ENCODE measurements at places on chromosomes 1 and 21.
A peak's percentile ranks its signal among the peaks of the same experiment; 100 is the strongest.

- no peak for DNase-seq
These were observed 42.9 kb downstream of the SLX9 start for GRCh38 chr21:44982558-44983250.

GRCh38 chr21:45642122-45642813 is 1.3 kb upstream of the PCBP3 start:
- DNase-seq: no peak

DNA sequence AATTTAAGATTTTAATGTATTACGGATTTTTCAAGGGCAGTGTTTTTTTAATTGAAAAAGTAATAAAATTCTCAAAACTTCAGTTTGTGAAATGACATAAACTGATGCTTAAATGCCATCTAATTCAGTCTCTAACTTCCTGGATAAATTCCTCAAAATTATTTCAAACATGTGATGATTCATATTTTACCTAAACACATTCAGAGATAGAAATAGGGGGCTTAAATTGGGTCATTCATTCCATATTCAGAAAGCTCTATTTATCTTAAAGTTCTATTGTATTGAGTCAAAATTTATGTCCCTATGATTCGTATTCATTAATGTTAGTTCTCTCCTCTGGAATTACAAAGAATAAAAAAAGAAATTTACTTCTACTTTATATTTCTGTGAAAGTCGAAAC is 713.6 kb upstream of the CHRM3 start:
- DNase-seq: no peak

GRCh38 chr1:7534061-7534825 is 236.9 kb upstream of the VAMP3 start:
- DNase-seq: no peak

DNA sequence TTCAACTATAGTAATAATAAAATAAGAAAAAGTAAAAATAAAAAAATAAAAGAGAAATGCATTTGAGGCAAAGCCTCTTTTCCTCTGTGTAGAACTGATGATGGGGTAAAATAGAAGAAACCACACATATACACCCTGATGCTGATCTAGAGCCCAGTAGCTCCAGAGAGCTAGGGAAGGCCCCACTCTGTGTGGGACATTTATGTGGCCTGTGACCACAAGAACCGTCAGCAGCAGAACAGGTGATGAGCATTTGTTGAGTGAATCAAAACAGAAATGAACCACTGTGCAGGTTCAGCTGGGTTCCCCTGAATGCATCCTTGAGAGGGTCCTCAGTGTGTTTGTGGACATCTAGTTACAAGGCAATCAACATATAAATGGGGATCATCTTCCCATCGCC is 221.8 kb upstream of the HOOK1 start:
- no peak for DNase-seq

DNA sequence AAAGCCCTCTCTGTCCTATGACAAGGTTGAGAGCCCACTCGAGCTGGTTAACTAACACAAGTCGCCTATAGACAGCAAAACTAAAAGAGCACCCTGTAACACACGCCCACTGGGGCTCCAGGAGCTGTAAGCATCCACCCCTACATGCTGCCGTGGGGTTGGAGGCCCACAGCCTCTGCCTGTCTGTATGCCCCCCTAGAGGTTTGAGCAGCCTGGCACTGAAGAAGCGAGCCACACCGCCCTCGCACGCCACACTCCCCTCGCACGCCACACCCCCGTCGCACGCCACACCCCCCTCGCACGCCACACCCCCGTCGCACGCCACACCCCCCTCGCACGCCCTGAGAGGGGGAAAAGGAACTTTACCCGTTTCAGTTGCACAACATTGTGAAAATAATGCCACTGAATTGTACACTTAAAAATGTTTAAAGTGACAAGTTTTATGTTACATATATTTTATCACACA is 13.2 kb upstream of the HMGCL start:
- DNase-seq: peak; percentile 70

GRCh38 chr1:35500439-35500838 is 56.8 kb downstream of the KIAA0319L start:
- DNase-seq: no peak

DNA sequence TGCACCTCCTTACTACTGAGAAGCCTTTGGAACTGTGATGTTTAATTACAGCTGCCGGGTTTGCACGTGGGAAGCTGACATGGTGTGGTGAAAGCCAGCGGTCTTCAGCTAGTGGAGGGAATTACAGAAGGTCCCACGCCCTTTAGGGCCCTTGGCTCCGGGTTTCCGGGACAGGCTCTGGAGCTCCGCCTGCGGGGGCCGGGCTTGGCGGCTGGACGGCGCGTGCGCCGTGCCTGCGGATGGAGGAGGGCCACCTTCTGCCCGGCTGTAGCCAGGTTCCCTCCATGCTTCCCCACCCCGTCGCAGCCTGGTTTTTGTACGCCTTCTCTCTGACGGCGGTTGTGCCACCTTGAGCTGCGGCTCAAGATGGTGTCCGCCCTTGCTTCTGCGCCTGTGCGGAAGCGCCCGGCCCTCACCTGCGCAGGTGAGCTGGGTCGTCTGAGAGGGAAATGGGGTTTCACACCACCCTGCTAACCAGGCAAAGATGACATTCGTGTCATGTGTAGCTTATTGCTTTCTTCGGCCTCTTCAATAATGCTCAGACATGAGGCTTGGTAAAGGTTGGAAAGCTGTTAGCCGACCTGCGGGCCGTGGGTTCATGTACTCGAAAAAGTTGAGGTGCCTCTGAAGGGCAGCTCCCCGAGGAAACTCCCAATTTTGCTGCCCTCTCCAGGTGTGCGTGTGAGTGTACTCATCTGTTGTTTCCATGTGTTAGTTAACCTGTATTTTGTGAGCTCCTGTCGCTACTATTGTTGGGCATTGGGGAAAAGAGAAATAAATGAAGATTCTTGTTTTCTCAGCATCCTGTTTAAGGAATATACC is 36.6 kb upstream of the OPRD1 start:
- DNase-seq: peak; percentile 60

- DNase-seq: no peak
These were observed 4.1 kb downstream of the UROD start for GRCh38 chr1:45016090-45016697.

GRCh38 chr1:21539933-21540332 is 30.7 kb downstream of the ALPL start:
- DNase-seq: no peak

DNA sequence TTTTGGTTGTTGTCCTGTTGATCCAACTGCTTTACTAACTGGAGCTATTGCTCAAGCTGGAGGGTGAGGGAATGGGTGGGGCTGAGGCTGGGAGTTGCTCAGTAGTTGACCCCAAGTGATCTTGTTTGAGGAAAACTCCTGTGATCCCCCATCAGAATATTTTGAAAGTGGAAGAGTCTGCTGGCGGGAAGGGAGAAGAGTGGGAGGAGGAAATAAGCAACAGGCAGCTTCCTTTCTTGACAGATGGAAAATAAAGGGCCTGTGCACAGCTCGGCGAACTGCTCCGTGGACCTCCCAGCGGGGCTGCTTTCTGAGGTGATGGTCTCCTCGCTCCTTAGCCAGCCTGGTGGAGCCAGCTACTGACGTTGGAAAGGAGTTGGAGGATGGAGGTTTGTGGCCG is 199.1 kb upstream of the LMO4 start:
- no peak for DNase-seq

- DNase-seq: no peak
These were observed 217.9 kb downstream of the FOXD2 start for GRCh38 chr1:47655521-47656300.

GRCh38 chr1:180670681-180671080 is 38.9 kb downstream of the XPR1 start:
- no peak for DNase-seq

- DNase-seq: no peak
These were observed 1.7 kb downstream of the SSX2IP start for GRCh38 chr1:84688463-84689061.

GRCh38 chr21:25461725-25462124 is 145.6 kb downstream of the MRPL39 start:
- no peak for DNase-seq

DNA sequence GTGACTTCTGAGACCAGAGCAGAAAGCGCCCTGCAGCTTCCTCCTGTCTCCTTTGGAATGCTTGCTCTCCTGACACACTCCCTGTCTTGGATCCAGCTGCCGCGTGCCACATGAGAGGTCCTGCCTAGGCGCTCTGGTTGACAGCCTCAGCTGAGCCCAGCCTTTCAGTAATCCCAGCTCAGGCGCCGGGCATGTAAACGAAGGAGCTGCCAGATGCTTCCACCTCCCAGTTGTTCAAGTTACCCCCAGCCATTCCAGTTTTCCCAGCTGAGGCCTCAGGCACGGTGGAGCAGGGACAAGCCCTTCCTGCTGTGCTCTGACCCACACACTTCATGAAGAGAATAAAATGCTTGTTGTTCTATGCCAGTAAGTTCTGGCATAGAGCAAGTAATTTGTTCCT is 14.3 kb upstream of the CD34 start:
- DNase-seq: no peak

- no peak for DNase-seq
These were observed 222.8 kb upstream of the ZRANB2 start for GRCh38 chr1:71303617-71304041.

DNA sequence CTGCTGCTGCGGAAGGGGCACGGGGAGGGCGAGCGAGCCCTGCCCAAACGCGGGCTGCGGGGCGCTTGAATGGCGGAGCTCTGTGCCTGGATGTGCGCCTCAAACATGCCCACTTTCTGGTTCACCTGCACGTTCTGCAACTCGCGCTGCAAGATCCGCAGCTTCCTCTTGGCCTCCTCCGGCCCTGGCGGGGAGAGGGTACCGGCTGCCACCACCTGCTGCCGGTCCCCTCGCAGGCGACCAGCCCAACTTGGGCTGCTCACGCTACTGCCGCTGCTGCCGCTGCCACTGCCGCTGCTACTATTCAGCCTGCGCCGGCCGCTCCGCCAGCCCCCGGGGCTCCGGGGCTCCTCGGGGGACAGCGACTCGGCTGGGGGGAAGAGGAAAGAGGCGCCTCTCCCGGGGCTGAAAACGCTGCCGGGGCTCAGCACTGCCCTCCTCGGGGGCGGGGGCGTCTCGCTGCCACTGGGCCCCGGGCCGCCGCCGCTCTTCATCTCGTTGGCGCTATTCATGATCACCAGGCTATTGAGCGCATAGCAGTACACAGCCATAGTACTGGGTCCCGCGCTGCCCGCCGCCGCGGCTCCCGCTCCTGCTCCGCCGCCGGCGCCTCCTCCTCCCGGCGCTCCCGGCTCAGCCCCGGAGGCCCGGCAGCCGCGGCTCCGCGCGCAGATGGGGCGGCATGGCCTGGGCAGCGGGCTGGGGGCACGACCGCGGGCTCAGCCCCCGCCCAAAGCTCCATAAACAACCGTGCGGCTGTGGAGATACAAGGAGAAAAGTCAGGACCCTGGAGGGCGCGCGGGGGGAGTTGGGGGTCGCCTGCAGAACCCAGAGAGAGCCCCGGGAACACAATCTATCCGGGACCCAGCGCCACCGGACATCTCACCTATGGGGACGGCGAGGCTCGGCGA is 1.9 kb downstream of the ITPKB start:
- peak; percentile 56 for DNase-seq

DNA sequence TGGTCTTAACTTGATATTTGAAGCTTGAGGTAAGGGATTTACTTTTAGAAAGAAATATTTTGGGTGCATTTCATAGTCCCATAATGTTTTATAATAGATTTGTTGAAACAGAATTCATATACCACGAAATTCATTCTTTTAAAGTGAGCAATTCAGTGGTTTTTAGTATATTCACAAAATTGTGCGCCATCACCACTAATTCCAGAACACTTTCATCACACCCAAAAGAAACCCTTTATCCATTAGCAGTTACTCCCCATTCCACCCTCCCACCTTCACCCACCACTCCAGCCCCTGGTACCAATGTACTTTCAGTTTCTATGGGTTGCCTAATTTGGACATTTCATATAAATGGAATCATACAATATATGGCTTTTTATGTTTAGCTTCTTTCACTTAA is 38.9 kb upstream of the DMRTB1 start:
- DNase-seq: no peak

GRCh38 chr1:42266253-42267135 is 68.5 kb downstream of the FOXJ3 start:
- DNase-seq: no peak

DNA sequence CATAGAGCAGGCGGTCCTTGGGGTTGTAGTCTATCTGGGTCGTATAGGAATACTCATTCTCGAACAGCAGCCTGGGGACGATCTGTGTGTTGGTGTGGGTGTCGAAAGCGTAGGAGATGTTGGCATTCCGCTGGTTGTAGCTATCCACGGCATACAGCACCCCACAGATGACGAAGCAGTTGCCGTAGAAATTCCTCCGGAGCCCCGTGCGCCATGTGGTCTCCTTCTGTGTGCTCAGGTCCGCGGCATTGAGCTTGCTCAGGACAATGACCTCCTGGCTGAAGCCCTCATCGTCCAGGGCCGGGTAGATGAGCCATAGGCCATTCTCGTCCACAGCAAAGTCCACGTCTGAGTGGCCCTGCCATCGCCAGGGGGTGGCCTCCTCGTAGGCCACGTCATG is 39.9 kb downstream of the OLFML2B start:
- no peak for DNase-seq

GRCh38 chr1:60436186-60436585 is 362.6 kb upstream of the C1orf87 start:
- DNase-seq: no peak

DNA sequence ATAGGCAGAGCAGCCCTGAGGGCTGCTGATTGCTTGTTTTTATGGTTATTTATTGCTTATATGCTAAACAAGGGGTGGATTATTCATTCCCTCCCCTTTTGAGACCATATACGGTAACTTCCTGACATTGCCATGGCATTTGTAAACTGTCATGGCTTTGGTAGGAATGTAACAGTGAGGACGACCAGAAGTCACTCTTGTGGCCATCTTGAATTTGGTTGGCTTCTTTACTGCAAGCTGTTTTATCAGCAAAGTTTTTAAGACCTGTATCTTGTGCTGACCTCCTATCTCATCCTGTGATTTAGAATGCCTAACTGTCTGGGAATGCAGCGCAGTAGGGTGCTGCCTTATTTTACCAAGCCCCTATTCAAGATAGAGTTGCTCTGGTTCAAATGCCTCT is 531.8 kb upstream of the PRMT6 start:
- no peak for DNase-seq

DNA sequence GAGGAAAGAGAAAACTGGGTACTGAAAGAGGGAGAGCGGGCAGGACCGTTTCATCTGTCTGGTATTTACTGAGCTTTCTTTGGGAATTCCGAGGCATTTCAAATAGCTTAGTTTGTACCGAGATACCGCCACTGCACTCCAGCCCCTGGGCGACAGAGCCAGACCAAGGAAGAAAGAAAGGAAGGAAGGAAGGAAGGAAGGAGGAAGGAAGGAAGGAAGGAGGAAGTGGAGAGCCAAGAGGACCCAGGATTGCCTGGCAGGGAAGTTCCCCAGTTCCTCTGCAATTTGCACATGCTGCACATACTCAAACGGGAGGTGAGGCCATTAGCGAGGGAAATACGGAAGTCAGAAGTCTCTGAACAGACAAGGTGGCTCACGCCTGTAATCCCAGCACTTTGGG is 961 bp upstream of the FUCA1 start:
- no peak for DNase-seq

- no peak for DNase-seq
These were observed 94.0 kb downstream of the PCP4 start for GRCh38 chr21:39961251-39961650.
